ENCODE measurements at places on chromosomes 1 and 21.
A peak's percentile ranks its signal among the peaks of the same experiment; 100 is the strongest.

- DNase-seq, result no peak
Observed at GRCh38 chr21:46168659-46169386, 13.4 kb upstream of the FTCD start.

DNA sequence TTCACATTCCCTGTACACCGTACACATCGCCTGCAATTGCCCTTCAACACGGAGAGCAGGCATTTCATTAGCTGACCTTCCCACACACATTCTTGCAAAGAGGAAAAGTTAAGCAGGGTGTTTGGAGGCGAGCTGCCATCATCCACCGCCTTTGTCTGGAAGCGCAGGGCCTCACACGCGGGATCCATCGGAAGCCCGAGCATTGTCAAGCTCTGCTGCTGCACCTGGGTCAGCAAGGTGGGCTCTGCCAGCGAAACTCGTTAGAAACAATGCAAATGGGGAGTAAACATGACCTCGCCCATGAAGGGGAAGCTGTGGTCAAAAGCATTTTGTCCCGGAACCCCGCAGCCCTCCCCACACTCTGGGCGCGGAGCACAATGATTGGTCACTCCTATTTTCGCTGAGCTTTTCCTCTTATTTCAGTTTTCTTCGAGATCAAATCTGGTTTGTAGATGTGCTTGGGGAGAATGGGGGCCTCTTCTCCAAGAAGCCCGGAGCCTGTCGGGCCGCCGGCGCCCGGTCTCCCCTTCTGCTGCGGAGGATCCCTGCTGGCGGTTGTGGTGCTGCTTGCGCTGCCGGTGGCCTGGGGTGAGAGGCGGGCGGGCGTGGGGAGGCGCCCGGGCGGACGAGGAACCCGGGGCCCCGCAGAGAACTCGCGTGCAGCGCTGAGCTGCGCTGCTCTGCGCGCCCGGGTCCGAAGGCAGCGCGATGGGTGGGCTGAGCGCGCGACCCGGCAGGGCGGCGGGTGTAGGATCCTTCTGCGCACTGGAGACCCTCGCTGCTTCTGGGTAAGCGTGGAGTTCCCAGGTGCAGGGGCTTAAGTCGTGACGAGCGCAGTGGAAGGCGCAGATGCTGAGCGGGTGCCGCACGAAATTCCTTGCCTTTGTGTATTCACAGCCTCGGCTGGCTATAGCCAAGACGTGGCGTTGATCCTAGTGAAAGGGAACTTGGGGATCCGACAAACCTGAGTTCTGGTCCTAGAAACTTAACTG lies at the start of gene CR1:
Gene CR1 (plus strand): TSS at position 357 of the 992 bp plus-strand sequence. CDS start 111 bp downstream, at position 468.
- DNase-seq, result no peak

DNA sequence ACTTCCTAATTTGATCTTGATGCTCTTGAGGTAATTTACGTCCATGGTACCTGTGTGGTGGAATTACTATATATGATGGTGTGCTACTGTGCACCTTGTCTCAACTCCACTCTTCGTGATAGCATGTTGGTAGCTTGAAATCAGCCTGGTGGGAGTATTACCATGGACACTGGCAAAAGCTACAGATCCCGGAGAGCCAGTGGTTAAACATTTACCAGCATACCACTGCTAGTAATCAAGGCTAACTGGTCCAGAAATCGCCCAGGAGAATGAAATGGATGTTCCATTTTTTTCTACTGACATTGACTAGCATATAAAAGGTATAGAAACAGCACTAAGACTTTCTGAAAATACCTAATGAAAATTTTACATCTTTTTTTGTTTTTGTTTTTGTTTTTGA lies 30.6 kb downstream of the ELK4 start:
- no peak for DNase-seq

DNA sequence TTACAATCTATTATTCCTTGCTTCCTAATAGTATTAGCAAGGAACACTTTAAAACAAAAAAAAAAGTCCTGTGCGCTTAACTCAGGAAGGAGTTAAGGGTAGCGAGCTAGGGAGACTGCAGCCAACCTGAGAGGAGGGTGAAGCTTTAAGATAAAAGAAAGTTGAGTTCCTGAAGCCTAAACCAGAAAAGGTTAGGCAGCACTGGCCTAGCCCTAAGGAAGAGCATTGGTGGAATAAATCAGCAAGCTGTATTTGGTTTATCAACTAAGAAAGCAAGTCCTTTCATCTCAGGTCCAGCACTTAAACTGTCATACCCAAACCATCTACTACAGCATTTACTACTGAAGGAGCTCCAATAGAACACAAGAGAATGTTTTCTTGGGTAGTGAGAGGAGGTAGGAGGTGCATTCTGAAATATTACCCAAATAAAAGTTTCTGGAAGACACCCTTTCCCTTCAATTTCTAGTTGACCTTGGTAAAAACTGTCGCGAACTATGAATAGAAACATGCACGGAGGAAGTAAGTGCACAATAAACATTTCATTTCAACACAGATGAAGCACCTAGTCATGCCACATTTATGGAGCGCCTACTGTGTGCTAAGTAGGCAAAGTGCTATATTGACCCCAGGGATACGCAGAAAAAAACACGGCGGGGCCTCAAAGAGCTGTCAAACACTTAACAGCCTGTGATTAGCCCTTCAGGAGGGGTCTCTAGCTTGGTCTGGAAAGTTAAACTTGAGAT lies 1.3 kb downstream of the GLRX2 start:
- DNase-seq, result peak; percentile 19

DNA sequence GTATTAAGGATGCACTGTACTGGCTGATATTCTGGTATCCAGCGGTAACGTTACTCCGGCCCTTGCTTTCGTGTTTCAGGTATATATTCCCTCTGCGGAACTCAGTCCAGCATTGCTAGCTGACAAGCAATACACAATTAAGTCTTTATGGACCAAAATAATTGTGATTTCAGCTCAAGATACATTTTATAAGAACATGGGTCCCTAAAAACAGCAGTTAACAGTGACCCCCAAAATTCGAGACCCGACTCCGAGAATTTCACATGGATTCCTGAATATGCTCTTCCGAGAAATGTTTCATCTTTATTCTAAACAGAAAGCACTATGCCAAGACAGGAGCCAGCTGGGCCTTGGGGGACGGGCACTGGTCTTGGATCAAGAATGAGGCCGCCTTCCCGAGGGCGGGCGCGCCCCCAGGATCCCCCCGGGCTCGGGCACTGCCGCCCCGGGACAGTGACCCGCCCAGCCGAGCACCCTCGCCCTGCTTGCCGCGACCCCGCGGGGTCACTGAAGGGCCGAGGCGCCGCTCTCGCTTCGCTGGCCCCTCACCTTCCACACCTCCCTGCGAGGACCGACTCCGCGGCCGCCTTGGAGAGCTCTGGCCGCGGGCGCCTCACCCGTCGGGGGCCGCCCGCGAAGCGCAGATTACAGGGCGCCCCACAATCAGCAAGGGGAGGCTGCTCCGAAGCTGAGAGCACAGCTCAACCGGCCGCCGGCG lies 610 bp downstream of the SCYL3 start:
- DNase-seq, result no peak

GRCh38 chr1:48948562-48948961 lies 171.9 kb upstream of the BEND5 start:
- DNase-seq, result no peak

DNA sequence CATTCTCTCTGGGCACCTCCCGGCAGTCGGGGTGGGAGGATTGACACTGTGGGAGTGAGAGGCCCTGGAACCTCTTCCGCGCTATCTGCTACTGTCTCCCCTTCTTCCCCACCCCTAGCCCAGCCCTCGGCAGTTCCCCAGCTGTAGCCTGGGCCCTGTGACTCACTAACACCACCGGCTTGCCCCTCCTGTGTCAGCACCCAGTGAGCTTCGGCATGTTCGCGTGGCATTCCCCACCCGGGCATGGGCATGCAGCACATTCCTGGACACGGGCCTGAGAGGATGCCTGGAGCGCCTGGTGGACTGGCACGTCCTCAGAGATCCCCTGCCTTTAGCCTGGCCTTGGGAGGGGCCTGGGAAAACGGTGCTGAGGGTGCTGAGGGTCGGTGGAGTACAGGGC lies 1.3 kb downstream of the CDK18 start:
- no peak for DNase-seq

DNA sequence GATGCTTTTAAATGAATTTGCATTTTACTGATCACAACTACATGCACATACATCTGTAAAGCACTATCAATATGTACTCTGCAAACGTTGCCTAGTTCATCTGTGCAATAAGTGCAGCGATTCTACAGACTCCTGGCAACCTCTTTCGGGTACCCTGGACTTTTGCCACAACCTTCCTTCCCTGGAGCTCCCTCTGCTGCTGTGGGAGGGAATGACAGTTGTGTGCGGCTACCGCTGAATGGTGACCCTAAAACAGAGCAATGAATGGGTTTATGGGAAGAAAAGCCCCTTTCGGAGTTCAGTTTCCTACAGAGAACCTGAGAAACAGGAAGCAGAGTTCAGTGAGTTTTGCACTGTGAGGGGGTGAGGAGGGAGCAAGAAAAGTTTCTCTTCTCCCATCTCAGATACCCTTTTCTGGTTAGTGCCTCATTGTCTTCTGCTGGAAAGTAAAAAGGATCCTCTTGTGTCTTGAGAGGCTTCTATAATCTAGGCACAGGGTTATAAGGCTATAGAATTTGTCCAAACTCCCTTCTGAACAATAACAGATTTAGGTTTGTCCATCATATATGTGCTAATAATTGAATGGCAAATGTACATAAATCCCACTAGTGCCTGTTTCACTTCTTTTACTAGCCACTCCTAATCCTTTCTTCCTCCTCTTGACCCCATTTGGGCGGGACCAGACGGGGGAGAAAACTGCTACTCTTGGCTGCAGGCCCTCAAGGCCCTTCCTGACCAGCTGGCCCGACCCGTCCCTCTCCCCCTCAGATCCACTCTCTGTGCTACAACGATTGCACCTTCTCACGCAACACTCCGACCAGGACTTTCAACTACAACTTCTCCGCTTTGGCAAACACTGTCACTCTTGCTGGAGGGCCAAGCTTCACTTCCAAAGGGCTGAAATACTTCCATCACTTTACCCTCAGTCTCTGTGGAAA lies 19.8 kb upstream of the SARS1 start:
- DNase-seq, result no peak

DNA sequence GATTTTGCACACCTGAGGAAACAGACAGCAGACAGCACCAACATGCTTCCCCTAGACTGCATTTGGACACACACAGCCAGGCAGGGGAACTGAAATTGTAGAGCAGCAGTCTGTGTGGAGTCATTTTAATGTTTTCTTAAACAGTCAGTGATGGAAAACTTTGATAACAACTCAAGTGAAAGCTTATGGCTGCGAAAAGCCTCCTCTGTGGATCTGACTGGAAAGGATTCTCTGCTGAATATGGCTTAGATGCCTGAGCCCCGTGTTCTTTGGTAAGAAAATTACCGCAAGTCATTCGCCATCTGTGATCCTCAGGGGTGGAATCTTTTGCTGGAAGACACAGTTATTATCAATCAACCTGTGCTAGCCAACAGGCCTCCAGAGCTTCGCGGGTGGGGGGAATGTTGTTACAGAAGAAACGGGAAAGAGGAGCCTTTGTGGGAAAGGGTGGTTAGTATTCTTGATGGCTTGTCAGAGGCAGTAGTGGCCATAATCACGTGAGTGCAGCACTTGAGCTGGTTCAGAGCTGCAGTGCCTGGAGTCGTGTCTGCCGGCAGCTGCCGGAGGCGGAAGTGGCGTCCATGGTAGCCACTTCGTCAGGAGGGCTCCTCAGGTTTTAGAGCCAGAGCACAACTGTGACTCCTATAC lies 204.7 kb downstream of the ST6GALNAC3 start:
- peak; percentile 8 for DNase-seq

DNA sequence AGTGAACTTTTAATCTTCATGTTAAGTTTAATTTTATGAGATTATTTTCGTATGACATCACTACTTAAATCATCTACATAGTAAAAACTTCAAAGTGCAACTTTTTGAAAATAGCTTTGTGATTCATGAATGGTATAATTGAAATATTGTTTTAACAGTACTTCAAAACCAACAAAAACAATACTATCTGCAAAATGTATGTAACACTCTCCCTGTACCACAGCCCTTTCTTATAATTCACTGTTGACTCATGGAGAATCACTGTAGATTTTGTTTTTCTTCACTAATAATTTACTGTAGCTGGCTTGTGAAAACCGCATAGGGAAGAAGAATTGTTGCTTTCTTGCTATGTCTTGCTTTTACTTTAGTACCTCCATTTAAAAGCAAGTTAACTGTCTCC lies 301.4 kb upstream of the ADAMTS5 start:
- DNase-seq, result peak; percentile 35

- DNase-seq, result peak; percentile 69
Observed at GRCh38 chr1:224116131-224116530, 2.2 kb downstream of the FBXO28 start.

- DNase-seq, result peak; percentile 74
Observed at GRCh38 chr1:21490774-21491487, 18.3 kb upstream of the ALPL start.

DNA sequence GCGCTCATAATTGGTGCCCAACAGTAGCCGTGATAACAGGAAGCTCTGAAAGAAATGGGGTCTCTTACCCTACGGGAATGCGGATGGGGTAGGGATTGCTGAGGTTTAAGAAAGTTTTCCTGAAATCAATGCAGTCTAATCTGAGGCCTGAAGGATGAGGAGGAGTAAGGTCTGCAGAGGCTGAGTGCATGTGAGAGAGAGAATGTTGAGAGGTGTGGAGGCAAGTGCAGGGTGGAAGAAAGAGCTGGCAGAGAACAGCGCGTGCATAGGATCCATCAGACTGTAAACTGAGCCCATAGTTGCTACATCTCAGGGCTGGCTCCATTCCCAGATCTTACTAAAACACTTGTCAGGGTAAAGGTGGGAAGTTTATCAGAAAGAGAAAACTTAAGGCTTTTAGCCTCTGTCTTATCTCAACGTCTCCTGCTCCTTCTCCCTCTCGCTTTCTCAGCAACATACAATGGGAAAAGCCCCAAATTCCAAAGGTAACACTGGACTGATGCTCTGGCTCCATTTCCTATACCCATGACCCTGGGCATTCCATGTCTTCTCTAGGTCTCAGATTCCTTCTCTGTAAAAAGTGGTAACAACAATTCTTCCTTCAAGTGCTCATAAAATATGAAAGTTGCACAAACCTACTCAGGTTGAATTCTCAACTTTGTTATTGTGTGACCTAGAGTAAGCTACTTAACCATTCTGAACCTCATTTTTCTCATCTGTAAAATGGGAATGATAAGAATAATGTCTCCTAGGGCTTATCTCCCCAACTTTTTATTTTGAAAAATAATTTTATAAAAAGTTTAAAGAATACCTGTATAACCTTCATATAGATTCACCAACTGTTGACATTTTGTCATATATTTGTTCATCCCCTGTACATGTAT lies 75.2 kb downstream of the SH3GLB1 start:
- peak; percentile 91 for DNase-seq

DNA sequence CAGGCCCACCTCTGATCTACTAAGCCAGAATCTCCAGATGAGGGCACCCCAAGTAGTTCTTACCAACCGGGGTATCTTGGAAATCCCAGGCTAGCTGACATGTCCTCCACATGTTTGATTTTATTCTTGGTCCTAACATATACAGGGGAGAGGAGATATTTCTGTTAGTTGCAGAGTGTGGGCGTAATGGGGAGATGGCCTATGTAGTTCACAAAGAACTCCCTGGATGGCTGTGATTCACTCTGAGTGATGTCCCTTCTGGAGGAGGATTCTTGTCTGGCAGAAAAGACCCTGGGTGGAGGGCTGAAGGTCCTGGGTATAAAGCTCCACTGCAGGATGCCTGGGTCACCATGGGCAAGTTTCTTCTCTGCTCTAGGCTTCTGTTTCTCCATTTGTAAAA lies 13.1 kb downstream of the MECR start:
- DNase-seq, result peak; percentile 19
